Activated naive CD4-positive, alpha-beta T cell (primary cell): ENCODE measurements at places on chromosomes 7 and 10.

GRCh38 chr7:158651968-158652565 is 52.5 kb downstream of the NCAPG2 start:
- no peak for DNase-seq

- DNase-seq: no peak
These were observed 64.6 kb upstream of the GJD4 start for GRCh38 chr10:35540296-35541164.

GRCh38 chr7:138667535-138668228 is 33.5 kb downstream of the SVOPL start:
- no peak for DNase-seq

GRCh38 chr7:65509368-65510186 is 135.9 kb downstream of the ZNF92 start:
- no peak for DNase-seq

DNA sequence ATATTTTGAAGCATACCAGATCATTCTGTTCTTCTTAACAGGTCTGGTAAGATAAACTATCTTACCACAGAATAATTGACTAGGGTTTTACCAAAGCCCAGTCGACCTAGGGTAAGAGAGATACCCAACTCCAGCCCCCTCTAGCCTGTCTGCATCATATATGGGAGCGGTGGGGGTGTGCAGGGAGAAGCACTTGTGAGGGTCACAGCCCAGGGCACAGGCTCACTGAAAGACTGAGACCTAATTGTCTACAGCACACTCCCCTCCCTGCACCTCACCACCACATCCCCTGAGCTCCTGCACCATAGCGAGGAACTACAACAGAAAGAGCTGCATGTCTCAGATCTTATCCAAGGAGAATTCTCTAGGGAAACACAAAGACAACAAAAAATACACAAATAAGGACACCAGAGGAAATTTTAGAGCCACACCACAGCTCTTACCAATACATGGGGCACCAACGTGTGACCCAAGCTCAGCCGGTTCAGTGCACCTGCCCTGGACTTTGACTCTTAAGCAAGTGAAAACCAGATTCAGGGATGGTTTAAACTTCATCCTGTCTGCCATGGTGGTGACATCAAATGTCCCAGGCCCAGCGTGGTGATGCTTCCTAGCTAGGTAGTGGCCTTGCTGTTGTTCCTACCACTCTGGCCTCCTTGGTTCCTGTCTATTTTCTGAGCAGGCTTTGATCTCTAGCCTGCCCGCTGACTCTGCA is 150.8 kb downstream of the HERPUD2 start:
- no peak for DNase-seq

DNA sequence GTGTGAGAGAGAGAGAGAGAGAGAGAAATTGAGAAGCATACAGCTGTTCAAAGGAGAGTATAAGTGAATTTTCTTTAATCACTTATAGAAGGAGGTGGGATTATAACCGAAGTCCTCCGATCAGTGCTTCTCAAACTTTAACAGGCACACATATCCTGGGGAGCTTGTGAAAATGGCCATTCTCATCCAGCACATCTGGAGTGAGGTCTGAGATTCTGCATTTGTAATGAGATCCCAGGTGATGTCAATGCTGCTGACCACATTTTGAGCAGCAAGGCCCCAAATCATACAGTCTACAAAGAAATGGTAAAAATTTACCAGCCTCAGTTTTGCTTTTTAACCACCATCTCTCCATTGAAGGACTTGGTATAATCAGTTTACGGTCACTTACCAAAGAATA is 219.0 kb downstream of the PTEN start:
- DNase-seq: no peak

GRCh38 chr10:73867871-73868631 is 6.3 kb downstream of the CAMK2G start:
- DNase-seq: no peak

DNA sequence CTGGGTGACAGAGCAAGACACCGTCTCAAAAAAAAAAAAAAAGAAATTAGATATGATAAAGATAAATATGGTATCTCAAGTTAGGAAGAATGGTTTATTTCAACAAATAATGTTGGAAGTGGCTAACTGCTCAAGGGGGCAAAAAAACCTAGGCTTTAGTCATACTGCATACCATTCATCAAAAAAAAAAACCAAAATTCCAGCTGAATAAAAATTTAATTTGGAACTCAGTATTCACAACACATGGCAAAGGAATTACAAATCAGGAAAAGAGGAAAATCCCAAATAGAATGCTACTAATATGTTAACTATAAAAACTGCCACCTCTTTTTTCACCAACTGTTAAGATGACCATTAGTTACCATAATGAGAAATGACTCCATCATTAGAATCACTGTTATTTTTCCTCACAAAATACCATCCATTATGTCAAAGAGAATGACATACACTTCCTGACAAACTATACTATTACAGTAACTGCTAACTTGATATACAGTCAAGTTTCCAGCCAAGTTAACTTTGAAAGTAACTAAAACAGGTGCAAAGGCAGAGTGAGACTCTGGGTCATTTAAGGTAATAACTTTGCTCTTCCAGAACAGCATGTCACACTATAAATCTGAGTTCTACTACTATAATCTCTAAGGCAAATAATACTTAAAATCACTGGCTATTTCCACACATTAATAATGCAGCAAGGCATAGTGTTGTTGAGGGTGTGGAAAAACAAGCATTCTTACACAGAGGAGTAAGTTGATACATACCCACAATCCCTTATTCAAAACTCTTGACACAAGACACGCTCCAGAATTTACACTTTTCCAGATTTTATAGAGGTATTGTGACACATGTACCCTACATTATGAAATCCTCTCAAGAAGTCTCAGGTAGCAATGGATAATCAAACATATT is 10.2 kb downstream of the KBTBD2 start:
- DNase-seq: no peak

DNA sequence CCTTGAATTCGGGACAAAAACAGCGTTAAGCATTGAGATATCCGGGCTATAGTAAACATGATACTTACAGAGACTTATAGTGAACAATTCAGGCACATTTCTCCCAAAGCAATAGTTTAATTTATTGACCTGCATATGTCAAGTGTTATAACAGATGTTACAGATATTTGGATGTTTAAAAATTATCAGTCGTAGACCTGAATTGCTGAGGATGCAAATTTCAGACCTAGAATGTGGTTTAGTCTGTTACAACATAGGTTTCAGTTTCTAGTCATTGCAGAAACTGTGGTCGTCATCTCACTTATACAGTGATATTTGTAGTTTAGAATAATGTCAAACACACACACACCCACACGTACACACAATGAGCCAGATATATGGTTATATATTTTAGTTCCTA is 85.2 kb downstream of the VTI1A start:
- DNase-seq: no peak

- DNase-seq: no peak
These were observed 104.5 kb downstream of the SMURF1 start for GRCh38 chr7:99039384-99039891.

- DNase-seq: no peak
These were observed 139.2 kb downstream of the RAMP3 start for GRCh38 chr7:45296748-45297147.

- no peak for DNase-seq
These were observed 165.4 kb downstream of the BMPER start for GRCh38 chr7:34070511-34071323.

- DNase-seq: no peak
These were observed 64.7 kb downstream of the PIK3AP1 start for GRCh38 chr10:96655461-96656197.

GRCh38 chr10:43037440-43037839 is 39.4 kb upstream of the RET start:
- no peak for DNase-seq

DNA sequence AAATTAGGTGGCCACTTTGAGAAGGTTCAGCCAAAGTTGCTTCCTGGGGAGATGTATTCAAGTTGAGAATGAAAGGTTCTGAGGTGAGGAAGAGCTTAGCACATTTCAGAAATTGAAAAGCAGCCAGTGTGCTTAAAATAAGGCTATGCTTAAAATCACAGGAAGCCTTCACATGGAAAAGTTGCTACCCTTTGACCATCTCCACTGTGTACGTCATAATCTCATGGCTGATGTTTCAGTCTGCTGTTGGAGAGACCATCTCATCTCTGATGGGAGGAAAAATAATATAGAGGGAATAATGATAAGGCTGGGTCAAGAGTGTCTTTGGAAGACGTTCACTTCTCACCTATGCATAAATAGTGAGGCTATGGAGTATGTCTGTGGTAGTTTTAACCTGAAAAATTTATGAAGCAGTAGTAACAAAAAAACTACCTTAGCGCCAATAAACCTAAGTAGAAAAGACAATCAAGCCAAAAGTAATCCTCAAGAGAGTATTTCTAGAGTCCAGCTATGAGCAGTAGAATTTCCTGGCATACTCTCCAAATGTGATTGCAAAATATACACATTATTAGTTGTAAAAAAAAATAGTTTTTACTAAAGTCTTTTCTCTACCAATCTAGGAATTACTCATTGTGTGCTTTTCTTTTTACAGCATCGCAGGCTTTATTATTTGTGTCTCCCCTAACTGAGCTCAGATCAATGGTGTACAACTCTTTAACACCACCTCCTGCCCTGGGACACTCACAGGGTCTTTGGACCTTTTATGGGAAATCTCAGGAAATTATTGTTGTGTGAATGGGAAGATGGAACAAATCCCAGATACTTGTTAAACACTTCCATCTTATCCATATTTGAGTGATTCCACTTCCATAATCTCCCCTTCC is 435.2 kb upstream of the LRGUK start:
- DNase-seq: no peak

GRCh38 chr10:132802694-132803320 is 16.9 kb upstream of the NKX6-2 start:
- no peak for DNase-seq
